ENCODE measurements at places on chromosomes 5 and 9. TPM values are rescaled to one million over a fixed set of nuclear protein-coding genes. Genes with fewer than 3 reads are reported as not detected.
A peak's percentile ranks its signal among the peaks of the same experiment; 100 is the strongest.

The ATP6V1G1 gene
- 26.7 TPM for total RNA-seq

The SLC6A3 gene
- not detected for total RNA-seq

- H3K4me1 ChIP-seq = no peaks in the 10 kb centered on the region
- no peak for DNase-seq
- no peak overlapping the region for H3K4me3 ChIP-seq
- no peak overlapping the region for H3K27ac ChIP-seq
- no peaks in the 10 kb centered on the region for H3K36me3 ChIP-seq
- no peaks in the 10 kb centered on the region for H3K27me3 ChIP-seq
These were observed 63.1 kb upstream of the RETREG1 start for GRCh38 chr5:16679863-16680262.

DNA sequence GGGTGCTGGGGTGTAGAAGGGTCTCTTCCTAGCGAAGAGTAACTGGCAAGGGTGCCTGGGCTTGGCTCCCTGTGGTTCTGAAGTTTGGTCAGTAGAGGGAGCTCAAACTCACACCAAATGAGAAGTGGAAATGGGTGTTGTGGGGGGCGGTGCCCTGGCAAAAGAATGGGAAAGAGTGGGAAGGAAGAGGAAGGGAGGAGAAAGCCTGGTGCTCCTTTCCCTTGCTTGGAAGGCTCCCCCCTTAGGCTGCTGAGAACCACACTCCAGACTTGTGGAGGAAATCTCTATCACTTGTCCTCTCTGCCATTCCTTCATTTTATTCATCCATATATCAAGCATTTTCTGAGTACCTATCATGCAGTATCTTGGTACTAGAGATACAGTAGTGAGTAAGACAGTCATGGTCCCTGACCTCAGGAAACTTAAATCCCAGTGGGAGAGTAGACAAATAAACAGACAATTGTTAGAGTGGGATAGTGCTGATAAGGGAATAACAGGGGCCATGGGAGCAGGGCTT lies 13.0 kb downstream of the SLC4A9 start:
- no peaks in the 10 kb centered on the region for H3K36me3 ChIP-seq
- H3K27me3 ChIP-seq = no peaks in the 10 kb centered on the region
- H3K27ac ChIP-seq = no peak overlapping the region

The STX17 gene
- total RNA-seq = 28.1 TPM

- peaks cover 20% of the 10 kb centered on the region for H3K4me1 ChIP-seq
- peak overlapping the region; percentile 73 for H3K27ac ChIP-seq
- H3K27me3 ChIP-seq = no peaks in the 10 kb centered on the region
- no peak for DNase-seq
These were observed 2.5 kb upstream of the CPLANE1 start for GRCh38 chr5:37251665-37252064.

DNA sequence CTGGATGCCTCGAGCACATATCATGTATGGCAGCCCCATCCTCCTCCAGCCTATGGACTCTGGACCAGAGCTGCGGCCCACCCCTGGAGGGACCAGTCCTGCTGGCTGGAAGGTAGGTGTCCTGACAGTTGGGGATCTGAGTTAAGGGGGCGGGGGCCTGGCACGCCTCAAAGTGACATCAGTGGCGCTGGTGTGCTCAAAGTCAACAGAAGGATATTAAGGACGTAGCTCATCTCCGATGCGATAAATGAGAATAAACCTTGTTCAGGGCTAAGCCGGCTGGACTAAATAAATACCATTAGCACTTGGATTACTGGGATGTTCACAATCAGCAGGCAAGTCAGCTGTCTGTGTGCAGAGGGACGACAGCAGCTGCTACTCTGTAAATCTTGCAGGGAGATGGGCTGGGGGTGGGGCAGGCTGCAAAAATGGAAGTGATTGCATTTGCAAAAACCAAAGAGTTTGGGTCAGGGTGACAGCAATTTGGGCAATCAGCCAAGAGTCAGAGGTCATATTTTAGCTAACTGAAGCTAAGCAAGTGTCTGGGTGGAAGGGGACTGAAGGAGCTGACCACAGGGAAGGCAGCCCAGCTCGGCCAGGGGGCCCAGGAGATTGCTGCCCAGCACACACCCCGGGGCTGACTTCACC lies 80.0 kb upstream of the LRRTM2 start:
- no peak overlapping the region for H3K27ac ChIP-seq
- H3K36me3 ChIP-seq = peaks cover 2% of the 10 kb centered on the region
- H3K4me3 ChIP-seq = no peak overlapping the region
- H3K27me3 ChIP-seq = no peaks in the 10 kb centered on the region
- peaks cover 16% of the 10 kb centered on the region for H3K4me1 ChIP-seq

The OBP2B gene
- not detected for total RNA-seq

- peak overlapping the region; percentile 31 for H3K4me3 ChIP-seq
- DNase-seq = peak; percentile 20
- H3K27me3 ChIP-seq = no peaks in the 10 kb centered on the region
- H3K4me1 ChIP-seq = peaks cover 53% of the 10 kb centered on the region
- peaks cover 2% of the 10 kb centered on the region for H3K36me3 ChIP-seq
These were observed 8.9 kb downstream of the HAVCR1 start for GRCh38 chr5:157050050-157050449.

The TESK1 gene
- 18.3 TPM for total RNA-seq

The PCDHA1 gene
- total RNA-seq = not detected

- peaks cover 10% of the 10 kb centered on the region for H3K36me3 ChIP-seq
- H3K4me1 ChIP-seq = peaks cover 6% of the 10 kb centered on the region
- H3K4me3 ChIP-seq = no peak overlapping the region
- no peak for DNase-seq
- H3K27me3 ChIP-seq = no peaks in the 10 kb centered on the region
These were observed 38.9 kb upstream of the STX17 start for GRCh38 chr9:99867536-99867935.

The SLC30A5 gene
- total RNA-seq = 36.2 TPM

DNA sequence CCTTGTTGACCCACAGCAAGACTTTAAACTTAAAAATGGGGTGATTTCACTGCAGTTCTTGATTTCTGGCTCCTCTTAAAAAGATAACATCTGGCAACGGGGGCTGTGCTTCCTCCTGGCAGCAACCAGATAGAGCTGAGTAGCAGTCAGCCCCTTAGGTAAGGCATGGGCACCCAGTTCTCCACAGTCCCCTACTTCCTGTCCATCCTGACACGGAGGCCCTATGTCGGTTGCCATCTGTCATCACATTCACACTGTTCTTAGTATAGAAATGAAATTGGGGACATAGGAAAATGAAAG lies 11.7 kb downstream of the CD74 start:
- no peak for DNase-seq
- no peaks in the 10 kb centered on the region for H3K4me1 ChIP-seq
- no peak overlapping the region for H3K27ac ChIP-seq
- H3K36me3 ChIP-seq = peaks cover 34% of the 10 kb centered on the region

The COL23A1 gene
- total RNA-seq = 0.07 TPM

The LCN1 gene
- total RNA-seq = not detected

GRCh38 chr9:119801311-119801710 lies 432.1 kb upstream of the BRINP1 start:
- H3K27ac ChIP-seq = no peak overlapping the region
- H3K27me3 ChIP-seq = no peaks in the 10 kb centered on the region
- no peak for DNase-seq

DNA sequence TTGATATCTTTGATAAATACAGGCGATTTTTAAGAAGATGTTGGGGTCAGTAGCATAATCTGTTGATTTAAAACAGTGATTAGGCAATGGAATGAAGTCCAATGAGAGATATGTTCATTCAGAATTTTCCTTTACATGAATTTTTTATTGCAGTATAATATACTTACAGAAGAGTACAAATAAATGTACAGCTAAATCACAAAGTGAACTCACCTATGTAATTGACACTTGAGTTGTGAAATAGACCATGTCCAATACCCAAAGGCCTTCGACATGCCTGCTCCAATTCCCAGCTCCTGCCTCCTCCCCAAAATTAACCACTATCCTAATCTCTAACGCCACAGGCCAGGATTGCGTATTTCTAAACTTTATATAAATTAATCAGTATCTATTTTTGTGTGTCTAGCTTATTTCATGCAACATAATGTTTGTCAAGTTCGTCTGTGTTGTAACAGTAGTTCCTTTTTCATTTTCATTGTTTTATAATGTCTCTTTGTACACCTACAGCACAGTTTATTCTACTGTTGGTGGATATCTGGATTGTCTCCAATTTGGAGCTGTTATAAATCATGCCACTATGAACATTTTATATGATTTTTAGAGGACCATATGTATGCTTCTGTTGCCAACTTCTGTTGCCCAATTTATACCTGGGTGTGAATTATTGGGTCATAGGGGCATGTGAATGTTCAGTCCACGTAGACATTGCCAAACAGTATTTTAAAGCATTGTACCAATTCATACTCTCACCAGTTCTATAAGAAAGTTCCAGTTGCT lies 208.3 kb downstream of the TLE1 start:
- no peaks in the 10 kb centered on the region for H3K4me1 ChIP-seq
- no peak overlapping the region for H3K27ac ChIP-seq
- H3K4me3 ChIP-seq = no peak overlapping the region
- H3K36me3 ChIP-seq = no peaks in the 10 kb centered on the region
- no peaks in the 10 kb centered on the region for H3K27me3 ChIP-seq
- DNase-seq = no peak

GRCh38 chr5:127599847-127600246 lies 49.0 kb upstream of the CTXN3 start:
- H3K4me3 ChIP-seq = no peak overlapping the region
- no peaks in the 10 kb centered on the region for H3K36me3 ChIP-seq
- peaks cover 15% of the 10 kb centered on the region for H3K4me1 ChIP-seq
- DNase-seq = no peak
- H3K27ac ChIP-seq = no peak overlapping the region
- H3K27me3 ChIP-seq = peaks cover 9% of the 10 kb centered on the region

GRCh38 chr5:135269931-135270421 lies 129.1 kb downstream of the MACROH2A1 start:
- no peak for DNase-seq
- H3K27ac ChIP-seq = no peak overlapping the region

The TAS2R1 gene
- not detected for total RNA-seq

The ALDH1A1 gene
- total RNA-seq = not detected

The RFX3 gene
- total RNA-seq = 11.0 TPM

The PDE6A gene
- not detected for total RNA-seq

DNA sequence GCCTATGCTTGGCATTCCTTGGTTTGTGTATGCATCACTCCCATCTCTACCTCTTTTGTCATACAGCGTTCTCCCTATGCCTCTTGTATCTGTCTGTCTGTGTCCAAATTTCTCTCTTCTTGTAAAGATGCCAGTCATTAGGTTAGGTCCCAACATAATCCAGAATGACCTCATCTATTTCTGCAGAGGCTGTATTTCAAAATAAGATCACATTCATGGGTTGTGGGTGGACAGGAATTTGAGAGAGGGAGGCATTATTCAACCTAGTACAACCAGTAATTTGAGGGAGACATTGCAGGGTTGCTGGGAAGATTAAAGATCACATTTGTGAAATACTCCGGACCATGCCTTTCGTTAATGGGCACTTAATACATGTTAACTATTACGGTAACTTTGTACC lies 155.0 kb downstream of the MAN2A1 start:
- peaks cover 75% of the 10 kb centered on the region for H3K36me3 ChIP-seq
- no peak overlapping the region for H3K27ac ChIP-seq
- no peaks in the 10 kb centered on the region for H3K27me3 ChIP-seq
- peaks cover 36% of the 10 kb centered on the region for H3K4me1 ChIP-seq
- DNase-seq = no peak

- no peak overlapping the region for H3K4me3 ChIP-seq
- H3K27ac ChIP-seq = no peak overlapping the region
- H3K27me3 ChIP-seq = no peaks in the 10 kb centered on the region
These were observed 16.7 kb downstream of the PCDH12 start for GRCh38 chr5:141941307-141941706.

DNA sequence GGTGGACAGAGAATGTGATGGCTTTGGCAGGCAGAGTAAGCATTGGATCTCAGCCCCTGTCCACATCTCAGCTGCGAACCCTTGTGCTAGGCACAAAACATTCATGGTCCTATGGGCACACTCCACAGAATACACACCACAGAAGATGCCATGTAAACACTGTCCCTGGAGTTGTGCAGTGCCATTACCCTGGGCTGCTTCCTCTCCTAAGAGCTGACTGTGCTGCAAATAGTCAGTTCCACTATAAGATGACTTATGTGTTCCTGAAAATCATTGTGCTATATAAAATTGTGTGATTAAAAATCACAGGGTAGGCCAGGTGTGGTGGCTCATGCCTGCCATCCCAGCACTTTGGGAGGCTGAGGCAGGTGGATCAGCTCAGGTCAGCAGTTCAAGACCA lies 31.9 kb upstream of the ATP6V1G1 start:
- no peaks in the 10 kb centered on the region for H3K4me1 ChIP-seq
- no peaks in the 10 kb centered on the region for H3K36me3 ChIP-seq
- DNase-seq = no peak
- no peaks in the 10 kb centered on the region for H3K27me3 ChIP-seq
- no peak overlapping the region for H3K27ac ChIP-seq
- no peak overlapping the region for H3K4me3 ChIP-seq

DNA sequence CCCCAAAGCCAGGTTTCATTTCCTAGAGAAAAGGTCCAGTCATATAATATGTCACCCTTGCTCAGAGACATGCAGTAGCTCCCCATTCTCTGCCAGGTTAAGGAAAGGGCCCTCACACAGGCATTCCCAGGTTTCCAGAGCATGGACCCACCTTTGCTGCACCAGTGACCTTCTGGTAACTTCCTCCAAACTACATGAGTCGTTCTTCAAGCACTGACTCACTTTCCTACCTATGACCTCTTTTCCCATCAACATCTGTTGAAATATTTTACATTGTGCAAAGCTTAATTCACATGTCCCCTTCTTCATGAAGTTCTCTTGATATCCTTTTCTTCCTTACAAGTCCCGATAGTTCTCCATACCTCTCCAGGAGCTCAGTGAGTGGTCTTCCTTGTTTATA lies 25.9 kb downstream of the SH3TC2 start:
- H3K36me3 ChIP-seq = no peaks in the 10 kb centered on the region
- H3K4me1 ChIP-seq = peaks cover 24% of the 10 kb centered on the region
- no peak for DNase-seq
- H3K4me3 ChIP-seq = no peak overlapping the region

GRCh38 chr9:28779243-28779642 lies 1206.0 kb upstream of the C9orf72 start:
- no peak for DNase-seq
- H3K4me3 ChIP-seq = no peak overlapping the region
- no peak overlapping the region for H3K27ac ChIP-seq

The ANAPC2 gene
- total RNA-seq = 34.8 TPM

GRCh38 chr9:92947268-92948037 lies at the start of gene FGD3:
TSS of gene FGD3 (plus strand) at chr9:92947523. CDS start at chr9:92976257, 28,734 bp downstream.
- DNase-seq = peak; percentile 57
- H3K27me3 ChIP-seq = no peaks in the 10 kb centered on the region
- peak within 1 kb of the TSS; percentile 87 for H3K4me3 ChIP-seq

The PTPN3 gene
- total RNA-seq = 0.27 TPM

The IL13 gene
- total RNA-seq = 0.24 TPM

DNA sequence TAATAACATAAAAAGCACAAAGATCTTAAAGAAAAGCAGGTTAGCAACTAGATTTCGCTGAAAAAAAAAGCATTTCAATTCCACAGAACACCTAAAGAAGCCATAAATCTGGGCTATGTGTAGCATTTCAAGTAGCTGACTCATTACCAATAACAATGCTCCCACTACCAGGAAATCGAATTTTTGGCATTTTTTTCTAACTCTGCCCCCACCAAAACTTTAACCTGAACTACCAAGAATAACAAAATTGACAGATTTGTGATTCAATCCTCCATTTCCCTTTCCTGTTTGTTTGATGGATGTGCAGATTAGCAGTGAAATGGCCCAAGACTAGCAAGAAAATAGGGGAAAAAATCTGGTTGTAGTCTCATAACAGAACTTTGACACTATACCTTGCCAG lies 180.2 kb downstream of the RASEF start:
- H3K27me3 ChIP-seq = no peaks in the 10 kb centered on the region
- DNase-seq = no peak

The EDIL3 gene
- total RNA-seq = not detected

All from activated naive CD4-positive, alpha-beta T cell treated with anti-CD3 and anti-CD28 coated beads for 36 hours (primary cell).